ENCODE measurements at places on chromosomes 12 and 14.

DNA sequence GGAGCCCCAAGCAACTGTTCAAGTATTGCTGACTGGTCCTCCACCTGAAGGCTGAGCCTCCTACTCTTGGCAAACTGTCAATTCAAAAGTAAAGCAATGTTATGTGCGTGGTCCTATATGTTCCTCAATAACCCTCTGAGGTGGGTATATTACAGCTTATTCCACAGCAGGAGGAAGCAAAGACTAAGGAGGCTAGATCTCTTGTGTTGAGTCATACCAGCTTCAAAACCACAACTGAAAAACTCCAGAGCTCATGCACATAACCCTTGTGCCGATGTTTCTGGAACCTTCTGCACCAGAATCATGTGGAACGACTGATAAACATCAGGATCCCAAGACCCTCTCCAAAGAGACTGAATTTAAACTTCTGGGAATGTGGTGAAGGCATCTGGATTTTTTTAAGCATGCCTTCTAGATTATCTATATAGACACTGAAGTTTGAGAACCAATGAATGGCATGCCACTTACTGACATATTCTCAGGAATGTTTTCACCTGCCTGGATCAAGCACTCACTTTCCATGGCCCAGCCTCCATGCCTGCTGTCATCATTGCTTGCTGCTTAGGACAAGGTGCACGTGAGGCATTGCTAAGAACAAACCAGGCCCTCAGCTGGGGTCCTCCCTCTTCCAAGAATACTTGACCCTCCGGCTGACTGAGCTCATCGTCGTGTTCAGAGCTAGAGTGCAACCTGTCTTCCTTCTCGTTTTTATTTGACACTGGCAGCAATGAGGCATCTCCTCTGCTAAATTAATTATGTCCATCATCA lies 194.7 kb downstream of the BCL11B start:
- H3K36me3 ChIP-seq: no peaks in the 10 kb centered on the region
- no peak overlapping the region for H3K27ac ChIP-seq
- no peaks in the 10 kb centered on the region for H3K4me1 ChIP-seq
- DNase-seq: no peak
- H3K27me3 ChIP-seq: no peaks in the 10 kb centered on the region
- no peak overlapping the region for H3K4me3 ChIP-seq

DNA sequence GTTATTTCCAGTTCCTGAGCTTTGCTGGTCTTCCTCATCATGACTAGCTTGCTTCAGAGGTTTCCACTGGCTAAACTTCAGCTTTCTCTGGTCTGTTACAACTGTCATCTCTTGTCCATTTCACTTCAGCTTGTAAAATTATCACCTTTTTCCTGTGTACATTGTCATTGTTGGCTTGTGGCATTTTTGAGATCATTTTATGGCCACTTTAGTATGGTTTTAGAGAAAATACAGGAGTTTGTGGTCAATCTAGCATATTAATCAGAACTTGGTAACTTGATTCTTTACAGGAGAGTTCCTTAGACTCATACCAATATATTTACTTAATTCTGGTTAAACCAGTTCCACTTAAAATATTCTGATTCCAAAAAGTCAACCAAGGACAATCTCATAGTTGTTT lies 235.9 kb upstream of the KITLG start:
- H3K27me3 ChIP-seq: no peaks in the 10 kb centered on the region
- H3K4me1 ChIP-seq: no peaks in the 10 kb centered on the region
- DNase-seq: no peak
- no peak overlapping the region for H3K27ac ChIP-seq
- peaks cover 4% of the 10 kb centered on the region for H3K36me3 ChIP-seq

DNA sequence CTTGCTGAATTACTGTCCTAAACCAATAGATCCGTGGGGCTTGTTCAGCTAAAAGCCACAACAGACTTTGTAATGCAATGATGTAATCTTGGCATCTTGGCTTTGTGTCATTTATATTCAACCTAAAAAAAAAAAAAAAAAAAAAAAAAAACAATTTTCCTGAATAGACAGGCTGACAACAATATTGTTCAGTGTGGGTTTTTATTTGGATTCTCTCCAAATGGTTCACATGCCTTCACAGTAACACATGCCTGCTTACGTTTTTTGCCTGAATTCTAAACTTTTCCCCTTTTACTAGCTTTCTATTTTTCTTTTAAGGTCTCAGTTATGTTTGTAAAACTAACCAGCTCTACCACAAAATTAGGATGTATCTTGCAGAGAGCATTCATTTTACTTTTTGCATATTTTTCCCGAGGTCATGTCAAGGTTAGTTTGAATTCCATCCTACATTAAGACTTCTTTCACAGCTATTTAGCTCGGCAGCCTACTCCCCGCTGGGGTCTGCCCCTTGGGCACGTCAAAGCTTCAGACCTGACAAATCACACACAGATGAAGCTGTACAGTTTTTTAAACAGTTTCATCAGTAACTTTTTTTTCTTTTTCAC lies 213.7 kb upstream of the NPAS3 start:
- H3K27me3 ChIP-seq: no peaks in the 10 kb centered on the region
- no peak overlapping the region for H3K4me3 ChIP-seq
- no peak overlapping the region for H3K27ac ChIP-seq
- H3K4me1 ChIP-seq: peaks cover 4% of the 10 kb centered on the region
- H3K36me3 ChIP-seq: no peaks in the 10 kb centered on the region
- DNase-seq: no peak

DNA sequence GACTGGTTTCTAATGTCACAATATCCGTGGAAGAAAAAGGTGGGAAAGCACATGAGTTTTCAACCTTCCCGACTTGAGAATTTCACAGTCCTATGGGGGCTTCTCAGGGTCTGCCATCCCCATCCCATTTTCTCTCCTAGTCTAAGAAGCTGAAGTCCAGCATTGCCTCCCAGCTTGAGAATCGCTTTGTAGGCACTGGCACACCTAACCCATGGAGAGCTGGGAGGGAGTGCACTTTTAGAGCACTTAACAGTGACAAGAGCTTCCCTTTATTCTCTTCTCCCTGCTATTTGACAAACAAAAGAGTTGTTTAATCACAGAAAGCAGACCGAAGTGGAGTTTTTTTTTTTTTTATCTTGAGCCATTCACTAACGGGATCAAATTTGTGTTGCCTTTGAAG lies 22.8 kb upstream of the SRRM4 start:
- no peak overlapping the region for H3K27ac ChIP-seq
- H3K4me1 ChIP-seq: no peaks in the 10 kb centered on the region
- H3K4me3 ChIP-seq: no peak overlapping the region
- H3K27me3 ChIP-seq: no peaks in the 10 kb centered on the region
- no peaks in the 10 kb centered on the region for H3K36me3 ChIP-seq
- no peak for DNase-seq

DNA sequence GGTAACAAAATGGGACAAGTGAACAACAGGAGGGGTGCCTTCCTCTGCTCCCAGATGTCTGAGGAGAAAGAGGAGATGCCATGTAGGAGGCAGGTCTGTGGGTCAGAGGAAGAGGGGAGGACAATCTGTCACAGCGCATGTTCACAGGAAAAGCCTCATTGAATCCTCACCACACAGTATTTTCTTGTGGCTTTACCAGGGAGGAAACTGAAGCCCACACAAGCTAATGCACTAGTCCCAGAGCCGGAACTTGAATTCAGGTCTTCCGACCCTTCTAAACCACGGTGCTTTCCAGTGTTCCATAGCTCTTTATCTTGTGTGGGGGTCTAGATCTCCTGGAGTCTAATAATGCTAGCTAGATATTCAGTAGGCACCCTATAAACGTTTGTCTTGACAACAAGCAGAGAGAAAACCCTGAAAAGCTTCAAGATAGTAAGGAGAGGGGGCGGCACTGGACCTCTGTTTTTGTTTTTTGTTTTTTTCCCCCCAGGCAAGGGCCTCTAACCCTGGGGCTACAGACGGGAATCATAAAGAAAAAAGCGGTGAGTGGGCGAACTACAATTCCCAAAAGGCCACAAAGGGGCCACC lies 371 bp upstream of the SHMT2 start:
- no peak for DNase-seq
- H3K27me3 ChIP-seq: peaks cover 30% of the 10 kb centered on the region
- no peaks in the 10 kb centered on the region for H3K36me3 ChIP-seq

DNA sequence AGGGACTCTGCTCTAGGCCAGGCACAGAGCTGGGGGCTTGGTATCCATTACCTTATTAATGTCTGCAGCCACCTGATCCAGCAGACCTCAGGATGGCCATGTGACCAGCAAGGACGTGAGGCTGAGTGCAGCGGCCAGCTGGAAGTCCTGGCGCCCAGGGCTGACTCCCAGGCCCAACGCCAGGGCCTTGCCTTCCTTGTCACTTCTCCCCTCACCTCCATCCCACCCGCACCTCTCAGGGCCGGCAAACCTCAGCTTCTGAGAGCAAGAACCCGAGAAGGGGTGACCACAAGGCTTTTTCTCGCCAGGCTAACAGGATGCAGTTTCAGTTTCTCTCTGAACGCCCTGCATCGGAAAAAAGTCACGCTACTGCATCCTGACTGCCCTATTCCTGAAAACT lies 15.4 kb downstream of the RAB35 start:
- H3K27ac ChIP-seq: peak overlapping the region; percentile 64
- H3K36me3 ChIP-seq: no peaks in the 10 kb centered on the region
- no peak overlapping the region for H3K4me3 ChIP-seq
- DNase-seq: peak; percentile 71

- H3K27me3 ChIP-seq: no peaks in the 10 kb centered on the region
- peak; percentile 67 for DNase-seq
- no peaks in the 10 kb centered on the region for H3K4me1 ChIP-seq
- no peaks in the 10 kb centered on the region for H3K36me3 ChIP-seq
Measured at GRCh38 chr12:442235-442884, 17.4 kb upstream of the B4GALNT3 start.

GRCh38 chr14:71238835-71239234 lies 331.6 kb downstream of the PCNX1 start:
- no peak for DNase-seq
- H3K27ac ChIP-seq: no peak overlapping the region

DNA sequence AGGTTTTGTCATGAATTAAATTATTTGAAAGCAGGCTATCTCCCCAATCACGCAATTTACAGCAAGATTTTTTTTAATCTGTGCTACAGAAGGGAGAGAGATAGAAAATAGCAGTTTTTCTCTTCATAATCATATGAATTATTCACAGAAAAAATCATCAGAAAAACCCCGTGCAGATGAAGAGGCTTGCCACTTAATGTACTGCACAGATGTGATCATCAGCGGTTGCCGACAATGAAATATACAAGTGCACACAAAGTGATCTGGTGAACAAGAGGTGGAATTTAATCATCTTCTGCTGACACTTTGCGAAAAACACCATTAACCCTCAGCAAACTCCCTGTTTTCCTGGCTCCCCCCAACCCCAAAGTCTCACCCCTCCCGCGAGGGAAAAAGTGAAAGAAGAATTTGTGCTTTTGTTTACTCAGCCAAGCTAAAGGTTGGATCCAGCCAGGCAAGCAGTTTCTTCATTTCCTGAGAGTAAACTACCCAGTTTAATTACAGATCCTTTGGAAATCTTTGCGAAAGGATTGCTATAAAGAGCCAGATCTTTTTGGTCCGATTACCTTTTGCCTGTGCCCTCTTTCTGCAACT lies 3.1 kb upstream of the LMO3 start:
- no peaks in the 10 kb centered on the region for H3K27me3 ChIP-seq
- H3K4me1 ChIP-seq: peaks cover 10% of the 10 kb centered on the region
- H3K36me3 ChIP-seq: no peaks in the 10 kb centered on the region
- H3K27ac ChIP-seq: no peak overlapping the region

DNA sequence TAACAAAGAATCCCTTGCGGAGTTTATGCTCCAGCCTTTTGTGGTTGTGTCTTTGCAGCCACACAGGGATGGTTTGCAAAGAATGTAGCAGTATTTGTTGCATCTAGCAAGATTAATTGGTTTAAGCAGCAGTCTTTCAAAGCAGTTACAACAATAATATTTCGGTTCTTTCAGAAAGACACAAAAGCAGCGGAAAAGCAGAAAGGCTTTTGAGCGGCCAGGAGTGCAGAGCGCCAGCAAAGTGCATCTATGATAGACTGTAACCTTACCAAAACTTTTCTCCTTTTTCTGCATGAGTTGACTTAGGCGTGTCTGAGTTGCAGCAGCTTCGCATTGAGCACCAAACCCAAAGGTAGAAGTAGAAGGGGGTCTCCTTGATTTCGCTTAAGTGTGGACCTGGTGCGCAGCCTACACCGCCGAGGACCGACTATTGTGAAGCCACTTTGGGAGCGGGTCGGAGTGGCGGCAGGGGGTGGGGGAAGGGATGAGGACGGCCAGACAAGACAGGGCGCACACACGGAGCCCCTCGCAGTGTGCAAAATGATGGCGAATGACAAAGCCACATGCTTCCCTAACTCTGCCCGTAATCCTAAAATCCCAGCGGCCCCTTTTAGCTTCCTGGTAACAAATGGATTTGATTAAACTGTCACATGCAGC lies 1.2 kb downstream of the LMO3 start:
- H3K27ac ChIP-seq: no peak overlapping the region
- H3K4me3 ChIP-seq: no peak overlapping the region
- peaks cover 12% of the 10 kb centered on the region for H3K4me1 ChIP-seq

DNA sequence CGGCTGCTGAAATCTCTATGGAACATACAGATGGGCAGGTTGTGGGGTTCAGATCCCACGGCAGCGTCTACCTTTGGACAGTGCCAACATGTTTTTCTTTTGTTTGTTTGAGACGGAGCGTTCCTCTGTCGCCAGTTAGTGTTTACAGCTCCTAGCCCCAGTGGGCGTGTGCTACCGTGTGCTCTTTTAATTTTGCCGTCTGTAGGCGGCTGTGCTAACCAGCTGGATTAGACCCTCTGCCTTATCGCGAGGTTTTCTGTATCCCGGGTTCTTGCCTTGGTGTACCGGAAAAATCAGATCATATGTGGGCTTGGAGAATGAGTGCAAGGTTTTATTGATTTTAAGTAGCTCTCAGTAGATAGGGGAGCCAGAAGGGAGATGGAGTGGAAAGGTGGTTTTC lies 9.8 kb upstream of the GALNT6 start:
- H3K4me1 ChIP-seq: no peaks in the 10 kb centered on the region
- no peak overlapping the region for H3K27ac ChIP-seq
- DNase-seq: no peak
- no peak overlapping the region for H3K4me3 ChIP-seq
- H3K36me3 ChIP-seq: no peaks in the 10 kb centered on the region

GRCh38 chr12:97452839-97453238 lies 9.8 kb upstream of the RMST start:
- H3K27me3 ChIP-seq: no peaks in the 10 kb centered on the region
- no peak overlapping the region for H3K4me3 ChIP-seq
- no peaks in the 10 kb centered on the region for H3K36me3 ChIP-seq
- no peaks in the 10 kb centered on the region for H3K4me1 ChIP-seq
- no peak overlapping the region for H3K27ac ChIP-seq

- H3K27me3 ChIP-seq: no peaks in the 10 kb centered on the region
- no peak overlapping the region for H3K4me3 ChIP-seq
- no peaks in the 10 kb centered on the region for H3K4me1 ChIP-seq
- no peaks in the 10 kb centered on the region for H3K36me3 ChIP-seq
- no peak for DNase-seq
- H3K27ac ChIP-seq: no peak overlapping the region
Measured at GRCh38 chr14:58227096-58227819, 17.4 kb upstream of the PSMA3 start.

- H3K27ac ChIP-seq: no peak overlapping the region
- no peak for DNase-seq
- no peaks in the 10 kb centered on the region for H3K4me1 ChIP-seq
- no peaks in the 10 kb centered on the region for H3K27me3 ChIP-seq
- H3K36me3 ChIP-seq: no peaks in the 10 kb centered on the region
Measured at GRCh38 chr12:84492351-84492883, 420.2 kb downstream of the SLC6A15 start.
